Heart left ventricle (tissue), 16 donors: ENCODE measurements at places on chromosomes 3 and 15.

- no peaks in the 10 kb centered on the region for H3K4me1 ChIP-seq
- H3K27ac ChIP-seq: no peak overlapping the region
- H3K36me3 ChIP-seq: no peaks in the 10 kb centered on the region
- H3K4me3 ChIP-seq: no peak overlapping the region
Measured at GRCh38 chr3:31974471-31974870, 6.6 kb downstream of the OSBPL10 start.

DNA sequence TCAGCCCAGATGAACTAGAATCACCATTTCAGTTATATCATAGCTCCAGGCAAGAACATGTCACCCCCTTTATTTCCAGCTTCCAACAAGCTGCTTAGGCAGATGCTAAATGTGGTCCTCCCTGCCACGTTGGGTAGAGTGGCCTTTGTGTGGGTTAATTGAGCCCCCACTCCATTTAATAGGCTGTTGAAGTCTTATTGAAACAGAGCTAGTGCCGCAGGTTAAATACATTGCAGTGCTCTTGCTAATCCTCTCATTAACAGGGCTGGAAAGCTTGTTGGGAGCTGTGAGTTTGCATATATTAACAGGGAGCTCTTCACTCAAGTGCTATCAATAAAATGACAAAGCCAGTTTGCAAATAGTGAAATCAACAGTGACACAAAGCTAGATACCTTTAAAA, 248.4 kb upstream of the CMC1 start:
- no peak overlapping the region for H3K4me3 ChIP-seq
- no peak for DNase-seq
- H3K27me3 ChIP-seq: no peaks in the 10 kb centered on the region
- no peak overlapping the region for H3K27ac ChIP-seq
- H3K4me1 ChIP-seq: no peaks in the 10 kb centered on the region

GRCh38 chr3:100316641-100317069, 17.9 kb upstream of the NIT2 start:
- DNase-seq: no peak
- H3K4me3 ChIP-seq: no peak overlapping the region
- no peaks in the 10 kb centered on the region for H3K27me3 ChIP-seq
- H3K4me1 ChIP-seq: no peaks in the 10 kb centered on the region

DNA sequence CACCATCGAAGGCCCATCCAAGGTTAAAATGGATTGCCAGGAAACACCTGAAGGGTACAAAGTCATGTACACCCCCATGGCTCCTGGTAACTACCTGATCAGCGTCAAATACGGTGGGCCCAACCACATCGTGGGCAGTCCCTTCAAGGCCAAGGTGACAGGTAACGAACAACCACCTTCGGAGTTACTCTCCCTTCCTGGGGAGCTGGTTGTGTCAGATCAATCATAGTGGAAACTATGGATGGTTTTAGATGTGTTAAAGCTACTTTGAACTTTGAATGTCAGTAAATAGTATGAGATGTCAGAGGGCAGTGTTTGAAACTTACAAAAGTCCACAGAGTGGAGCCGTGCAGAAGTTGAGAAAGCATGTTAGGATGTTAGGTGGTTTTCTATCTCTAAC, 42.3 kb downstream of the DNASE1L3 start:
- H3K36me3 ChIP-seq: no peaks in the 10 kb centered on the region
- H3K27me3 ChIP-seq: no peaks in the 10 kb centered on the region
- no peak for DNase-seq
- H3K27ac ChIP-seq: peak overlapping the region; percentile 87
- peaks cover 44% of the 10 kb centered on the region for H3K4me1 ChIP-seq

- peak overlapping the region; percentile 88 for H3K27ac ChIP-seq
- H3K27me3 ChIP-seq: no peaks in the 10 kb centered on the region
- H3K4me3 ChIP-seq: peak overlapping the region; percentile 40
- no peak for DNase-seq
- H3K4me1 ChIP-seq: peaks cover 12% of the 10 kb centered on the region
- H3K36me3 ChIP-seq: no peaks in the 10 kb centered on the region
Measured at GRCh38 chr3:107599772-107600145, 77.0 kb downstream of the BBX start.

DNA sequence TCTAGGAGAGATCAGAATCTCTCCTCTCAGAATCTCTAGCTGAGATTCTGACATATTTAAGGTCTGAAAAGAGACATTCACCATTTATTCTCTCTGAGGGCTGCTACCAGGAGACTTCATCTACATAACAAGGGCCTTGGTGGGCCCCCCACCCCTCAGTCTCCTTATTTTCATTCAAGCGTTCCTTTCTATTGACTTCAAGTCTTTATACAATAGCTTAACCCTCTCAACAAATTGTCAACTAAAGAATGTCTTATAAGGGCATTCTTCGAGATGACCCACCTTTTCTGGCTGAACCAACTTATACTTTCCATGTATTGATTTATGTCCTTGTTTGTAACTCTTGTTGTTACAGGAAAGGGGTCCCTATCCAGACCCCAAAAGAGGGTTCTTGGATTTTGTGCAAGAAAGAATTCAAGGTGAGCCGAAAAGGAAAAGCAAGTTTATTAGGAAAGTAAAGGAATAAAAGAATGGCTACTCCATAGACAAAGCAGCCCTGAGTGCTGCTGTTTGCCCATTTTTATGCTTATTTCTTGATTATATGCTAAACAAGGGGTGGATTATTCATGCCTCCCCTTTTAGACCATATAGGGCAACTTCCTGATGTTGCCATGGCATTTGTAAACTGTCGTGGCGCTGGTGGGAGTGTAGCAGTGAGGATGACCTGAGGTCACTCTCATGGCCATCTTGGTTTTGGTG, 209.5 kb upstream of the ALCAM start:
- H3K36me3 ChIP-seq: no peaks in the 10 kb centered on the region
- H3K4me1 ChIP-seq: no peaks in the 10 kb centered on the region
- no peaks in the 10 kb centered on the region for H3K27me3 ChIP-seq
- no peak for DNase-seq
- no peak overlapping the region for H3K27ac ChIP-seq
- no peak overlapping the region for H3K4me3 ChIP-seq

DNA sequence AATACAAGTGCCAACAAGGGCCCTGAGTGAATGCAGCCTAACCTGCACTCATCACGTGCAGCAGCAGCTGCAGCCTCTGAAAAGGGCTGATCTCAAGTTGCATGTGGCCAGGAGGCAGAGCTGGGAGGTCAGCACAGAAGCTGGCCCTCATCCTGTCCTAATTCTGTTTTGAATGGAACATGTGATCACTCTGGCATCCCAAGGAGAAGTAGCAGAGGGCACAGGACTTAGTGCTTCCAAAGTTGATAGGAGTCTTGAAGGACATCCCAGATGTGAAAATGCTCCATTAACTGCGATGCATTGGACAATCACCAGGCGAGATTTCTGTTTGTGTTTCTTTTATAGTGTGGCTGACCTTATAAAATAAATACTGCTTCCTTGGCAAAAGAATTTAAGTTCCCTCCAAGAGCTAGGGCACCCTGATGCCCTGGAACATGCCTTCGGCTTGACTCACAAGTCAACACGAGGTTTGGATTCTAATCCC, 31.6 kb upstream of the STAG1 start:
- DNase-seq: no peak
- H3K27me3 ChIP-seq: no peaks in the 10 kb centered on the region
- H3K27ac ChIP-seq: no peak overlapping the region
- no peaks in the 10 kb centered on the region for H3K4me1 ChIP-seq

- H3K4me3 ChIP-seq: no peak overlapping the region
- DNase-seq: no peak
- H3K36me3 ChIP-seq: peaks cover 23% of the 10 kb centered on the region
Measured at GRCh38 chr3:94069194-94069813, 6.4 kb downstream of the NSUN3 start.

DNA sequence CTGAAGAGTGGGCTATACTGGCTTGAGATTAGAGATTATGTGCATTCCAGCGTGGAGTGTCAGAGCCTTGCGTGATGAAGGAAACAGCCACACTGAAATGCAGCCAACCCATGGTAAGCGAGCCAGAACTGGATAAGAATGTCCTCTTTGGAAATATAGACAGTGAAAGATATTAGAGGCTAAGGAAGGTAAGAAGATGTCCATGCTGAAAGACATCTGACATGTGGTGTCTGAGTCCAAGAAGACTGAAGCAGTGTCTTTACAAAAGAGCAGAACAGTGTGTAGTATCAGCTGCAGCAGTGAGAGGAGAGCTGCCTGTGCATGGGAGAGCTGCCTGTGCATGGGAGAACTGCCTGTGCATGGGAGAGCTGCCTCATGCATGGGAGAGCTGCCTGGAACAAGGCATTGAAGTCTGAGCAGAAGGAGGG, 672.2 kb downstream of the DIPK2A start:
- H3K4me3 ChIP-seq: no peak overlapping the region
- no peak for DNase-seq
- H3K4me1 ChIP-seq: no peaks in the 10 kb centered on the region
- H3K27me3 ChIP-seq: no peaks in the 10 kb centered on the region

- H3K4me1 ChIP-seq: no peaks in the 10 kb centered on the region
- no peaks in the 10 kb centered on the region for H3K27me3 ChIP-seq
- H3K27ac ChIP-seq: no peak overlapping the region
- no peaks in the 10 kb centered on the region for H3K36me3 ChIP-seq
Measured at GRCh38 chr3:4241595-4242170, 61.5 kb upstream of the SETMAR start.

DNA sequence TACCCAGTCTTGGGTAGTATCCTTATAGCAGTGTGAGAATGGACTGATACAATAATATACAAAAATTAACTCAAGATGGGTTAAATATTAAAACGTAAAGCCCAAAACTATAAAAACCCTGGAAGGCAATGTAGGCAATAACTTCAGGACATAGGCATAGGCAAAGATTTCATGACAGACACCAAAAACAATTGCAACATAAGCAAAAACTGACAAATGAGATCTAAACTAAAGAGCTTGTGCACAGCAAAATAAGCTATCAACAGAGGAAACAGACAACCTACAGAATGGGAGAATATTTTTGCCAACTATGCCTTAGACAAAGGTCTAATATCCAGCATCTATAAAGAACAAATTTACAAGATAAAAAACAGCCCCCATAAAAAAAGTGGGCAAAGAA, 204.8 kb upstream of the CCDC54 start:
- H3K36me3 ChIP-seq: no peaks in the 10 kb centered on the region
- no peak overlapping the region for H3K4me3 ChIP-seq
- H3K4me1 ChIP-seq: no peaks in the 10 kb centered on the region
- no peak overlapping the region for H3K27ac ChIP-seq

DNA sequence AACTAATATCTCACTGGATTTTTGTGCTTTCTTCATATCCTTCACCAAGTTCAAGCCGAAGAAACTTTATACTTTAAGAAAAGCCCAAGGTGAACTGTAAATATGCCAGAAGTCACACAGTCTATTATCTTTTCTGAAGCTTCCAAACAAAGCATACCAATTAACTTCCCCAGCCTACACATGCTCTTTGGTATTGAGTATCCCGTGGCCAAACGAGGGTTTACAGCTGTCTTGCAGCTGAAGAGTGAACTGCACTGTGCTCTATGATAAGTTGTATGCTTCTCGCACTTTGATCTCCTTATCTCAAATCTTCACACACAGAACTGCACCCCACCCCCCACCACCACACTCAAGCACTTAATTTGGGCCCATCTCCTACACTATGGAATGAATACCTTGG, 215.6 kb upstream of the VEPH1 start:
- no peaks in the 10 kb centered on the region for H3K4me1 ChIP-seq
- no peak for DNase-seq
- no peak overlapping the region for H3K27ac ChIP-seq
- no peak overlapping the region for H3K4me3 ChIP-seq
- H3K36me3 ChIP-seq: no peaks in the 10 kb centered on the region

- no peaks in the 10 kb centered on the region for H3K4me1 ChIP-seq
- H3K36me3 ChIP-seq: no peaks in the 10 kb centered on the region
- no peak for DNase-seq
- no peaks in the 10 kb centered on the region for H3K27me3 ChIP-seq
- no peak overlapping the region for H3K27ac ChIP-seq
Measured at GRCh38 chr3:118199044-118199443, 835.6 kb downstream of the IGSF11 start.

- H3K27me3 ChIP-seq: no peaks in the 10 kb centered on the region
- peak; percentile 30 for DNase-seq
- no peak overlapping the region for H3K4me3 ChIP-seq
Measured at GRCh38 chr3:152258448-152259393, 10.0 kb upstream of the MBNL1 start.

GRCh38 chr3:192887701-192888100, 30.0 kb downstream of the MB21D2 start:
- H3K27ac ChIP-seq: no peak overlapping the region
- no peaks in the 10 kb centered on the region for H3K36me3 ChIP-seq
- DNase-seq: no peak
- no peak overlapping the region for H3K4me3 ChIP-seq

GRCh38 chr15:57646087-57646486, 54.4 kb downstream of the MYZAP start:
- DNase-seq: no peak
- H3K27me3 ChIP-seq: no peaks in the 10 kb centered on the region
- peaks cover 70% of the 10 kb centered on the region for H3K4me1 ChIP-seq
- H3K36me3 ChIP-seq: peaks cover 63% of the 10 kb centered on the region
- no peak overlapping the region for H3K4me3 ChIP-seq

GRCh38 chr3:87270908-87271700, 5.3 kb downstream of the POU1F1 start:
- DNase-seq: no peak
- H3K27me3 ChIP-seq: no peaks in the 10 kb centered on the region
- no peak overlapping the region for H3K4me3 ChIP-seq
- peaks cover 7% of the 10 kb centered on the region for H3K4me1 ChIP-seq

GRCh38 chr15:96058103-96058851, 272.2 kb upstream of the NR2F2 start:
- H3K36me3 ChIP-seq: no peaks in the 10 kb centered on the region
- no peak for DNase-seq
- no peak overlapping the region for H3K4me3 ChIP-seq

- no peaks in the 10 kb centered on the region for H3K36me3 ChIP-seq
- no peaks in the 10 kb centered on the region for H3K4me1 ChIP-seq
- no peak overlapping the region for H3K4me3 ChIP-seq
Measured at GRCh38 chr3:66989241-66989640, 8.9 kb upstream of the KBTBD8 start.

- no peak overlapping the region for H3K4me3 ChIP-seq
- H3K27me3 ChIP-seq: no peaks in the 10 kb centered on the region
- H3K36me3 ChIP-seq: no peaks in the 10 kb centered on the region
- H3K4me1 ChIP-seq: no peaks in the 10 kb centered on the region
- no peak for DNase-seq
- H3K27ac ChIP-seq: peak overlapping the region; percentile 35
Measured at GRCh38 chr3:73796382-73796781, 171.6 kb upstream of the PDZRN3 start.

- H3K27me3 ChIP-seq: no peaks in the 10 kb centered on the region
- H3K4me1 ChIP-seq: peaks cover 8% of the 10 kb centered on the region
- H3K4me3 ChIP-seq: no peak overlapping the region
- DNase-seq: no peak
- H3K27ac ChIP-seq: no peak overlapping the region
- no peaks in the 10 kb centered on the region for H3K36me3 ChIP-seq
Measured at GRCh38 chr3:170563712-170564423, 22.0 kb downstream of the SLC7A14 start.

- H3K27ac ChIP-seq: peak overlapping the region; percentile 66
- H3K4me1 ChIP-seq: peaks cover 10% of the 10 kb centered on the region
- H3K27me3 ChIP-seq: no peaks in the 10 kb centered on the region
- no peak overlapping the region for H3K4me3 ChIP-seq
- DNase-seq: peak; percentile 21
- no peaks in the 10 kb centered on the region for H3K36me3 ChIP-seq
Measured at GRCh38 chr3:169430707-169431404, 232.7 kb downstream of the MECOM start.
